ENCODE measurements at places on chromosomes 3 and 15.
A peak's percentile ranks its signal among the peaks of the same experiment; 100 is the strongest.

DNA sequence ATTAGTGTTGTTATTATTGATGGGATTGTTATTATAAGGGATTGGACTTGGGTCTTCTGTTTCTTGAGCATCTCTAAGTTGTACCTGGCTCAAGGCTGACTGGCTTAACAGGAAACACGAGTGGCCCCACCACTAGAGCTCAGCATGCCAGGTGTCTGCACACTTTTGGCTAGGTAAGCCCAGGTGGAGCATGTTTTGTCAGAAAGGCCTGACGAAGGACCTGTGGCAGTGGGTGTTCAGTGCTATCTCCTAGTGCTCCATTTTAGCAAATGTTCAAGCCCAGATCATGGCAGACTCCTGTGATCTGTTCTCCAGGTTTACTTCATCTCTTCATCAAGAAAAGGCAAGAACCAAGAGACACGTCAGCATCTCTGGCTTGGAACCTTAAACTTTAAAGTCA is 3.4 kb downstream of the MAP2K5 start:
- DNase-seq: no peak

DNA sequence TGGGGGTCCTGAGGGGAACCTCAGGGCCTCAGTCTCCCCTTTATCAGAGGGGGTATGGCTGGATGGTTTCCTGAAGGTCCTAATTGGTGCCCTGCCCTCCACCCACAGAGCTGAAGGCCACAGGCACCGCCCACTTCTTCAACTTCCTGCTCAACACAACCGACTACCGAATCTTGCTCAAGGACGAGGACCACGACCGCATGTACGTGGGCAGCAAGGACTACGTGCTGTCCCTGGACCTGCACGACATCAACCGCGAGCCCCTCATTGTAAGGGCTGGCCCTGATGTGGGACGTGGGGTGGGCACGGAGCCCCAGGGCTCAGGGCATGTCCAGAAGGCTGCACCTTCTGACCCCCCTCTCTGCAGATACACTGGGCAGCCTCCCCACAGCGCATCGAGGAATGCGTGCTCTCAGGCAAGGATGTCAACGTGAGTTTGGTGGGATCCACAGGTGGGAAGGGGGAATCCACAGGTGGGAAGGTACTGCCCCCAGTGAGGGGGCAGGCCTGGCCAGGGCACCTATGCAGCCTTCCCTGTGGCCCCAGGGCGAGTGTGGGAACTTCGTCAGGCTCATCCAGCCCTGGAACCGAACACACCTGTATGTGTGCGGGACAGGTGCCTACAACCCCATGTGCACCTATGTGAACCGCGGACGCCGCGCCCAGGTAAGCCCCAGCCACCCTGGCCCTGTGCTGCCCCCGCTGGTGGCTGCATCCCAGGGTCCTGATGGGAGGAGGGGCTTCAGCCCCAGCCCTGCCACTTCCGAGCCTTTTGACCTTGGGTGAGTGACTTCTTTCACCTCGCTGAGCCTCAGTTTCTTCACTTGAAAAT is 17.5 kb upstream of the GNAT1 start:
- DNase-seq: no peak

DNA sequence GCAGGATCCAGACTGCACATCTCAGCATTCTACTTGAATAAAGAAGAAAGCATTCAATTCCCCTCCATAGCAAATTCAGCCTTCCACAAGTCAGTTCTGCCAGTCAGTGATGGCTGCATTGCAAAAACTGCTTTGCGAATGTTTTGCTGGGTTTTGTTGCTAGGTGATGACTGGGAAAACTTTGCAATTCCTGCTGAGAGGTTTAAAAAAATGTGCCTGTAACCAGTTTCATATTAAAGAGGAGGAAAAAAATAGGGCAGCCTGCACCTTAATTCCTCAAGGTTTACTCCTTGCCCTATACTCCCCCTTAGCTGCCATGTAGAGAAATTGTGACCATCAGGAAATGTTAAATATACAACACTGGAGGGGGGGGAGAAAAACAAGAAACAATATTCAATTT is 225.6 kb upstream of the ATP11B start:
- DNase-seq: peak; percentile 64

- no peak for DNase-seq
Observed at GRCh38 chr3:139473155-139473771, 3.1 kb downstream of the RBP2 start.

DNA sequence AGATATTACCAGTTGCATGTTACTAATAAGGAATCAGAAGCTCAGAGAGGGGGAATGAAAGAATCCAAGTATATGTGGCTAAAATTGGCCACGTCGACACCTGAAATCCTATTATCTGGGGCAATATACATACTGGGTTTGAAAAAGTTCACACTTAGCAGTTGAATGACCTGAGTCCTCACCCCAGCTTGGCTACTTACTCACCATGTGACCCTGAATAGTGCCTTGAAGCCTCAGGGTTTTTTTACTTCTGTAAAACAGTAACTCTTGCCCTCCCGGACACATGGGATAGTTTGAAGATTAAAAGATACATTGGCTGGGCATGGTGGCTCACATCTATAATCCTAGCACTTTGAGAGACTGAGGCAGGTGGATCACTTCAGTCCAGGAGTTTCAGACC is 342.2 kb upstream of the TPRG1 start:
- DNase-seq: no peak

DNA sequence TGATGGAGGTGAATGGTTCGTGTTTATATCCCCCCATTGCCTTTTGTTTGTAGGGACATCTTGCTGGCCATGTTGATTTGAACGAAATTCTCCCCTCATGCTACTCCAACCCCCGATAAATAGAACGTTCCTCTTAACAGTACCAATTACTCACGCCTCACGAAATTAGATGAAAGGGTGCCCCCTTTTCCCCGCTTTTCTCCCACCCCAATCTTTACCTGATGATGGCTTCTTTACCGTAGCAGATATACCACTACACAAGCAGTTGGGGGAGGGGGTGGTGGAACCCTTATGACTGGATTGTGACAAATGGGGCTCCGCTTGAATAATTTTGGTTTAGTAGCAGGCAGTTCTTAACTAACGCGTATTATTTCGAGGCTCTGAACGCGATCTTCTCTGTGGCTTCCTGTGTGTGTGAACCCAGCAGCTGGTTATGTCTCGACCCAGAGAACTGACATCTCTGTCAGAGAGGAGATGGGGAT is 1.1 kb downstream of the PIAS1 start:
- DNase-seq: peak; percentile 63

- DNase-seq: no peak
Observed at GRCh38 chr3:77605308-77605707, 565.4 kb downstream of the ROBO2 start.

- DNase-seq: no peak
Observed at GRCh38 chr3:157460253-157460652, 23.6 kb downstream of the PTX3 start.

GRCh38 chr3:147404000-147404799 is 2.1 kb downstream of the ZIC4 start:
- no peak for DNase-seq

DNA sequence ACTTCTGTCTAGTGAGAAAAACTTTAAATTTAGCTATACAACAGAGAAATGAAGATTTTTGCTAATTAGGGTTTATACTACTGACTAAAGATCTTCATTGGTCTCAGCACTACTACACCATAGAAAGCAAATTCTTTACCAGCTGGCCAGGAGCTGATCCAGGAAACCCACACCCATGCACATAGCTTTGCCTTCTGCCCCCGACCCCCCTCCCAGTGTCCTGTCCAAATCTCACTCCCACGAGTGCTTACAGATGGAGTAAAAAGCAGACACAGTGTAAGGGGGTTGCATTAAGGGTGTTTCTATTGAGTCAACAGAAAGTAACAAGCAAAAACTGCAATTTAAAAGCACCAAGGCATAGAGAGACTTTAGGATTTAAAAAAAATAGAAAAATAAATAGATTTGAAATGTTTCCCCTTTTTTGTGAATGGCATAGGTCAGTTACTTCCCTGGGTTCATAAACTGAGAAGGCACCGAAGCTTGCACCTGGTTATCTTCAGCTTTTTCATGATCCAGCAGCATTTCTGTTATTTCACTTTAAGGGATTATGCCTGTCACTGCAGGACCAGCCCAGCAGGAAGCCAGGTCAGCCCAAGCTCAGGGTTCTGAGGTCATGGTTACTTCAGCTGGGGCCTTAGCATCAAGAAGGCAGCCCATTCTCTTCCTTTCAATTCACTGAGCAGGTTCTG is 124.3 kb downstream of the CTNNB1 start:
- no peak for DNase-seq

DNA sequence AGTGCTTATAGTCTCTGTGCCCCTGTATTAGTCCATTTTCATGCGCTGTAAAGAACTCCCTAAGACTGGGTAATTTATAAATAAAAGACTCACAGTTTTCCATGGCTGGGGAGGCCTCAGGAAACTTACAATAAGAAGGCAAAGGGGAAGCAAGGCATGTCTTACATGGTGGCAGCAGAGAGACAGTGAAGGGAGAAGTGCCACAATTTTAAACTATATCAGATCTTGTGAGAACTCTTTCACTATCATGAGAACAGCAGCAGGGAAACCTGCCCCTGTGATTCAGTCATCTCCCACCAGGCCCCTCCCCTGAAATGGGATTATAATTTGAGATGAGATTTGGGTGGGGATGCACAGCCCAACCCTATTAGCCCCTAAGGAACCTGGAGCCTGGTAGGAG is 243.2 kb downstream of the EDEM1 start:
- DNase-seq: no peak

DNA sequence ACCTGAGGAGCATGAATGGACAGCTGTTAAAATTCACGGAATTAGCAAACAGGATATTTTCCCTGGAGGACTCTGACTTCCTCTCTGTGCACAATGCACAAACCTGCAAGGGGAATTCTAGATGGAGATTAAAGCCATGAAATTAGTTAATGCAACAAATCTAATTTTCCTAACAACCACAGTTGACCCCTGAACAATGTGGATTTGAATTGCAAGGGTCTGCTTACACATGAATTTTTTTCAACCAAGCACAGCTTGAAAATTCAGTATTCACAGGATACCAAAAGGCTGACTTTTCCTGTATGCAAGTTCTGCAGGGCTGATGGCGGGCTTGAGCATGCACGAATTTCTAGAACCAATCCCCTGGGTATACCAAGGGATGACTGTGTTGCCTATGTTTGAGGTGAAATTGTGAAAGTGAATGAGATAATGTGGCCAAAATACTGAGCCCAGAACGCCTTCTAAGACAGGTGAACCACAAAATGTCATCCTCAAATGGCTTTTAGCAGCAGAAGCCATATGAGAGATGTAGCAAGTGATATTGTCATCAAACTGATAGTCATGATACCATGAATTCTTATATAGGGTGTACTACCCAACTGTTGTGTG is 52.5 kb downstream of the COL8A1 start:
- DNase-seq: no peak

GRCh38 chr3:44772099-44772442 is 10.5 kb downstream of the KIF15 start:
- DNase-seq: no peak

GRCh38 chr15:98526094-98526493 is 122.2 kb upstream of the IGF1R start:
- no peak for DNase-seq

- DNase-seq: peak; percentile 16
Observed at GRCh38 chr3:194176274-194176991, 40.5 kb downstream of the HES1 start.

- no peak for DNase-seq
Observed at GRCh38 chr3:179376474-179376873, 29.0 kb downstream of the MFN1 start.

- DNase-seq: no peak
Observed at GRCh38 chr15:81282911-81283310, 41.0 kb downstream of the STARD5 start.

DNA sequence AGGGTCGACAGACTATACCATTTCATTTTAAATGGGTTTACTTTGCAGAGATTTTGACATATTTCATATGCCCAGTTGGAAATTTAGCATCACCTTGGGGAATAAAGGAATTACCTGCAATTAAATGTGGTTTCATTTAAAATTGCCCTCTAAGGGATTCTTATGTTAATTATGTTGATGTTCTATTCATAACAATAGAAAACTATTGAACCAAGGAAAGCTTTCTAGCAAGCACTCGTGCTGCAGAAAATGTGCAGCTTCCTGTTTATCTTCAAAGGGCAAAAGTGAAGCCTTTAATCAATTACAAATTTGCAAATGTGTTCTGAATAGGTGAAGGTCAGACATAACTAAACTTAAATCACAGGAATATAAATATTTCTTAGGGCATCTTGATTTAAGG is 352.1 kb downstream of the CHST2 start:
- DNase-seq: no peak

GRCh38 chr3:50261505-50261904 is 7.4 kb upstream of the SEMA3B start:
- DNase-seq: no peak

DNA sequence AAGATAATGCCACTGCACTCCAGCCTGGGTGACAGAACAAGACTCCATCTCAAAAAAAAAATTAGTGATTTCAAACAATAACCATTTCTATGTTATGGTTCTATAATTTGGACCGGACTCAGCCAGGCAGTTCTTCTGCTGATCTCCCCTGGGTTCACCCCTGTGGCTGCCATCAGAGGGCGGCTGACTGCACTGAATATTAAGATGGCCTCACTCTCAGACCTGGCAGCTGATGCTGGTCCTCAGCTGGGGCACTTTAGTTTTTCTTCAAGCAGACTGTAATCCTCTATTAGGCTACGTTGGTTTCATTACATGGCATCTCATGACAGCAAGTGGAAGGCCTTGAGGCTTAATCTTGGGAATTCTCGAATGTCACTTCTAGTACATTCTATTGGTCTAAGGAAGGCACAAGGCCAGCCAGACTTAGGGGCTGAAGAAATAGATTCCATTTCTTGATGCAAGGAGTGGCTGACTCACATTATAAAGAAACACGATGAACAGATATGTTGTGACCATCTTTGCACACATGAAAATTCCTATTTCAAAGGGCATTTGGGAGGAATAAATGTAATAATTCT is 12.8 kb downstream of the GALNT15 start:
- no peak for DNase-seq

DNA sequence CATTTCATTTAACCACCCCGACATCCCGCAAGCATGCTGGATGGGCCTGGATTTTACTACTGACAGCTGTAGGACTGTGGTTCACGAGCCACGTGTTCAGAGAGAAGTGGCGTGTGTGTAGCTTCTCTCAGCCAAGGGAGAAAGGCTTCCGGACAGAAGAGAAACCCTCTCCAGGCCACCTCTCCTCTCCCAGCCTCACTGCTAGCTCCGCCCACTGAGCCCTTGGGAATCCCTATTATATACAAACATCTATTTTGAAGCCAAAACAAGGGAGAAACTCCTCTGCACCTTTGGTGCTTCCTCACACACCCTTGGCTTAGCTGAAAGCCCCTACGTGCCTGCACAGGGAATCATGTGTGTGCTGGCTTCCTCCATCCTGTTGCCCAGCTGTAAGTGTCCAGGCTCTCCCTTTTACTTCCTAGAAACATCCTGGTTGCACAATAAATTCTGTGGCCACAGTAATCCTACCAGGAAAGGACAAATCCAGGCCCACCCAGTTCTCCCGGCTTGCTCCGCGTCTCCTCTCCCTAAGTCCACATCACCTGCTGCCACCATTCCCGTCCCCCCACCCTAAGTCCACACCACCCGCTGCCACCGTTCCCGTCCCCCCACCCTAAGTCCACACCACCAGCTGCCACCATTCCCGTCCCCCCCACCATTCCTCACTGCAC is 30.5 kb downstream of the PCSK6 start:
- DNase-seq: peak; percentile 19

- no peak for DNase-seq
Observed at GRCh38 chr3:95438274-95438673, 1375.4 kb downstream of the NSUN3 start.

All from NCI-H2171 treated with DMSO at 0.1 percent for 48 hours (cell line).